ENCODE measurements at places on chromosomes 7 and 10. TPM values are rescaled to one million over a fixed set of nuclear protein-coding genes. Genes with fewer than 3 reads are reported as not detected.

PNLIPRP1 gene
- total RNA-seq: 0.94 TPM

GSAP gene
- total RNA-seq: 10.2 TPM

PDZD8 gene
- 35.5 TPM for total RNA-seq

ZNF735 gene
- not detected for total RNA-seq

SPDYE11 gene
- not detected for total RNA-seq

BPGM gene
- total RNA-seq: 15.7 TPM

CUBN gene
- 5.2 TPM for total RNA-seq

TRUB1 gene
- total RNA-seq: 5.4 TPM

TUBAL3 gene
- total RNA-seq: not detected

CACNA2D1 gene
- total RNA-seq: 40.5 TPM

GRCh38 chr7:108165723-108166122, 35.6 kb upstream of the LAMB4 start:
- no peak for DNase-seq

GRCh38 chr10:99524050-99524666, 8.6 kb upstream of the NKX2-3 start:
- DNase-seq: no peak

GRCh38 chr10:124007773-124008145, 85.6 kb downstream of the CHST15 start:
- no peak for DNase-seq

DNA sequence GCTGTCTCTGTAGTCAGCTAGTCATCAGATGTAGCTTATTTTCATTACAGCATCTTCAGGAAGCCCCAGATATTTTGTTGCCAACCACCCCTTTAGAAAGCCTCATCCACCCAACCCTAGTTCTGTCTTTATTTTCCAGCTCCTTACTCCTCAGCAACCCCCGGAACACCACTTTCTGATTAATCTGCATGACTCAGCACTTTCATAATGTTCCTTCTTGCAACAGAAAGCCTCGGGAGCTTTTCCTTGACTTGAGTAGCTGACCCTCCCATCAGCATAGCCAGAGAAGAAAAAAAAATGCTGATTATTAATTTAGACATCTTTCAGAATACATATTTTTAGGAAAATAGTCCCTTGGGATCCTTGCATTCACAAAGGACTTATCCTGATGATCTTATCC, 244.0 kb upstream of the CXCL12 start:
- no peak for DNase-seq

GRCh38 chr10:68305854-68306253, 26.0 kb upstream of the HNRNPH3 start:
- DNase-seq: no peak

DNA sequence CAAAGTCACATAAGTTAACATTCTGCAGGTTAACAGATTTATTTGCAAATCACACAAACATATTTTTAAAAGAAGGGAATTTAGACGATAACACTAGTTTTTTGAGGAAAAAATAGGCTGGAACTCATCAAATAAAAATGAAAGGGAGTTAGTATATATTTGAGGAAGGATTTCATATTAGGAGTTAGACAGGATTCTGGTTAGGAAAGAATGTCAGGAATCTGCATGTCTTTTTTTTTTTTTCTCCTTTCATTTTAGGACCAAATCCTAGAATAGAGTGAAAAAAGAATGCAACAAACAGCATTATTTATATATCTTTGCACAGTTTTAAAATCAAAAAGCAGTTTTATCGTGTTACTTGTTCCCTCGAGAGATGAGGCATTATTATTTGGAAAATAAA, 8.9 kb upstream of the TRDMT1 start:
- DNase-seq: no peak

- DNase-seq: peak; percentile 61
Observed at GRCh38 chr7:27346531-27347275, 104.1 kb downstream of the EVX1 start.

DNA sequence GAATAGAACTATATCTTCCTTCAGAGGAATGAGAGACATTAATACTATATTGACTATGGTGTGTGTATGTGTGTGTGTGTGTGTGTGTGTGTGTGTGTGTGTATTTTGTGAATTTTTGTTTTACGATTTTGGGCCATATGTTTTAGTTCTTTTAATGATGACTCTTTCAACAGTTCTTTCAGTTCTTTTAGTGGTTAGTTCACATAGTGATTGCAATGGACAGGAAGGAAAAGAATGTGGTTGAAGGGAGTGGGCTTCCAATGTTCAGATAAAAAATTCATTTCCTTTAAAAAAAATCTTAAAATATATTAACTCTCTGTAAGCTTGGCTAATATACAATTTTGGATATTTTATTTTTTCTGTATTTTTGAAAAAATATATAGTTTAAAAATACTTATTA, 315.7 kb upstream of the DGKB start:
- no peak for DNase-seq

DNA sequence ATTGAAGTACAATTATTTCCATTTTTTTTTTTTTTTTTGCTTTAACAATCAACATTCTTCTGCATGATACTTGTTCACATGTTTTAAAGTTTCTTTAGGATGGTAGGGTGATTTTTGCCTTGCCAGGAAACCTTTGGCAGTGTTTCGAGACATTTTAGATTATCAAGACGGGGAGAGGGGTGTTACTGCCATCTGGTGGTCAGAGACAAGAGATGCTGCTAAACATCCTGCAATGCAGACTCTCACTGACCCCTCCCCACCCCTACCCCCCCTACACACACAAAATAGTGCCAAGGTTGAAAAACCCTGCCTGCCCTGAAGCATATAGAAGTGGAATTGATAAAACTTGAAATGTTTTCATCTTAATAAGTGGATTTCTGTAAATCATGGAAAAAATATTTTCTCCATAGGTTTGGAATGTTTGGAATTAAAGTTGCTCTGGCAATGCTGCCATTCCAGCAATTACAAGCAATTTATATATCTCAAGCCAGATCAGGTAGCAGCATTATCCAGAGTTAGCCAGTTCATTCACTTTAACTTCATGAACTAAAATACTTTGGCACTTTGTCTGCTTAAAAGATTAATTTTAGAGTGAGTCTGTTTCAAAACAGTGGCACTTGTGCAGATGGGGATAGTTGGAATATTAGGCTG, 62.1 kb downstream of the SDHAF3 start:
- peak; percentile 48 for DNase-seq

DNA sequence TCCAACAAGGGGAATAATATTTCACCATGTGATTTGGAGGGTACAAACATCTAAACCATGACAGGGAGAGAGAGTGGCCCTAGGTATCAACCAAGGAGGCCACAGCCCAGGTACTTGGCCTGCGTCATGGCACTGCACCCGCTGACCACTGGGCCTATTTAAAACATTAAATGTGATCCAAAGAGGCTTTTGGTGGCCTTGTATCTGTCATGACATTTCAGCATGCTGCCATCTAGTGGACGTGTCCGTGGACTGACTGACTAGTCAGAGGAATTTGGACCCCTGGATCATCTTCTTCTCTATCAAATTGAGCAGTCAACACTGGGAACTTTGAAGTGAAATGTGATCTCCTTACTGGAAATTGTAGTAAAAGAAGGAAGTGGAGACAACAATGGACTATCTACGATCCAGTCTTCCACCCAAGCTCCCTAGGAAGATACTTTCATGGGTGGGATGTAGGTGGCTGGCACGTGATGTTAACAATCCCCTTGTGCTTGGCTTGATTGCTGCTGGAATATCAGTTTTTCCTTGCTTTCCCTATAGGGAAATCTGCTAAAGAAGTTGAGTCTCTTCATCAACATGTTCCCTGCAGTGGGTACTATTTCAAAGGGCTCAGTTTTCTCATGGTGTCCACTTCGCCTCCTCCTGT, 24.6 kb upstream of the ITGA8 start:
- DNase-seq: peak; percentile 56

GRCh38 chr10:124419635-124420034, 912 bp upstream of the OAT start:
- peak; percentile 57 for DNase-seq

- no peak for DNase-seq
Observed at GRCh38 chr7:85275204-85275603, 88.3 kb upstream of the SEMA3D start.

- DNase-seq: peak; percentile 36
Observed at GRCh38 chr10:132363921-132364593, 32.1 kb downstream of the LRRC27 start.

DNA sequence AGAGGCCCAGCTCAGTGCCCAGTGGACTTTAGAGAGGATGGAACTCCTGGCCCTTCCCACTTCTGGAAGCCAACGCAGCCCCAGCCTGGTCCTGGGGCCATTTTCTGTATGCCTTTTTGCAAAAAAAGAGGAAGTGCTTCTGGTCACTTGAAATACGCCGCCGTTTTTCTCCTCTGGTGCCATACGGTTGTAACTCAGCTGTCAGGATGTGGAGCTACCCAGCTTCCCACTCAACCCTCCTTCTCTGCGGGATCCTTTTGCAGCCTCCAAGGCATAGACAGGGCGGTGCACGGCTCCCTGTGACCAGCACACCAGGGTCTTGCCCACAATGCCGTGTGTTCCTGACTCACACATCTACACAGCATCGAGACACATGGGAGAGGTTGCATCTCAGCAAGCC, 369.6 kb downstream of the TCERG1L start:
- no peak for DNase-seq

DNA sequence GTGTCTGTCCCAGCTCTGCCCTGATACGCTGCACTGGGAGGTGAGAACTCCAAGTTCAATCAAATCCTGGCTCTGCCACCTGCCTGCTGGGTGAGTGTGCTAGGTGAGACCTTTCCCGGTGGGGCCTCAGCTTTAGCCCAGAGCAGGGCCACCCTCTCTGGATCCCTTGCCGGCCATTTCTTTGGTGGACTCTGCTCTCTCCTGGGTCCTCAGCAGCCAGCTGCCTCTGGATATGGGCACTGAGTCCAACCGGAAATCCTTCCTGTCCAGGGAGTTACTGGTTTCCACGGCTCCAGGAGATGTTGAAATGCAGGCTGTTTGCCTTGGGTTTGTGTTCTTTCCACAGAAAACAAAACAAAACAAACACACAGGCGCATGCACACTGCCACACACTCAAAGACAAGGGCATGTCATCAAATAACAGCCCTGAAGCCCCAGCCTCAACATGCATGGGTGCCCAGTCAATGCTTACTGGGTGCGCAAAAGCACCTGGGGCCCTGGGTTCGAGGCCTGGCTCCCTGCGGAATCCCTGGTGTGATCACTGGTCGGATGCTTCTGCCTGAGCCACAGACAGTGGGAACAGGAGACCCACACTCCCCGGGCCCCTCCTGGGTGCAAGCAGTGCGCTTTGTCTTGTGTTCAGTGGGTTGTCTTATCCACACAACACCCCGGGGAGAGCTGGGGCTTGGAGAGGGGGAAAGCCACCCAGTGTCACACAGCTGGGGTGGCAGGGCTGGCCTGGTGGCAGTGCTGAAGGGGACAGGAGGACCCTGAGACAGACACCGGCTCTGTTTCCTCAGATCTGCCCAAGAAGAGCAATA, 33.1 kb downstream of the PPIF start:
- no peak for DNase-seq

- no peak for DNase-seq
Observed at GRCh38 chr10:117488004-117488403, 54.5 kb upstream of the EMX2 start.
